ENCODE measurements at places on chromosomes 12 and 14.

GRCh38 chr14:68612049-68612448 lies 180.8 kb downstream of the ZFP36L1 start:
- no peak for DNase-seq

DNA sequence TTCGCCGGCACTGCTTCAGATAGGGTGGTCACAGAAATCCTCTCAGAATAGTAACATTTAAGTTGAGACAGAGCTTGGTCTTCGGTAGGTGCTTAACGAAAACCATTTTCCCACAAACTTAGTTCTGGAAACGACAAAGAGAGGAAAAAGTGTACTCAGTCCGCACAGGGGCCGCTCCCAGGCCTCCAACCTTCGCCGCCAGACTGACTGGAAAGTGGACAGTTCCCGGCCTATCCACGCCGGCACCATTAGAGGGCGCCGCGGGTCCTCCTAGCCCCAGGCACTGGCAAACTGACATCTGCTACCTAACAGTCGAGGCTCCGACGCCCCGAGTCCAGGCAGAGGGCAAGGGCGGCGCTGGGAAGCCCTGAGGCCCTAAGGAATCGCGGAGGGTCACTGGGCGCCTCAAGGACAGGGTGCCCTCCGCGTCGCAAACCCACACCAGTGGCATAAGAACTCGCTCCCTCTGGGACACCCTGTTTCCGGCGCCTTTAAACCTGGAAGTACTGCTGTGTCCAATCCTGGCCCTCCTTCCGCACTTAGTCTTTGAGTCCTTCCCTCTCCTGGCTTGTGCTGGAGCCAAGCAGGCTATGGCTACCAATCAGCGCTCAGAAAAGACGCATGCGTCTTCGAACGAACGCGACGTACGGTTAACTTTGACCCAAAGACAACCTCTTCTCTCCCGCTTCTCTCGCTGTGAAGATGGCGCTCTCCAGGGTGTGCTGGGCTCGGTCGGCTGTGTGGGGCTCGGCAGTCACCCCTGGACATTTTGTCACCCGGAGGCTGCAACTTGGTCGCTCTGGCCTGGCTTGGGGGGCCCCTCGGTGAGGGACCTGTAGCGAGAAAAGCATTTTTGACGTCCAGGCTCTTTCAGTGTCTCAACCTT lies at the start of gene LETMD1:
Gene LETMD1, plus strand, starts transcription at position 673 of the 886 bp plus-strand sequence. Its CDS starts 30 bp downstream, at position 703.
- peak; percentile 85 for DNase-seq

- DNase-seq = no peak
Measured at GRCh38 chr14:76430475-76430980, 54.6 kb downstream of the ESRRB start.

DNA sequence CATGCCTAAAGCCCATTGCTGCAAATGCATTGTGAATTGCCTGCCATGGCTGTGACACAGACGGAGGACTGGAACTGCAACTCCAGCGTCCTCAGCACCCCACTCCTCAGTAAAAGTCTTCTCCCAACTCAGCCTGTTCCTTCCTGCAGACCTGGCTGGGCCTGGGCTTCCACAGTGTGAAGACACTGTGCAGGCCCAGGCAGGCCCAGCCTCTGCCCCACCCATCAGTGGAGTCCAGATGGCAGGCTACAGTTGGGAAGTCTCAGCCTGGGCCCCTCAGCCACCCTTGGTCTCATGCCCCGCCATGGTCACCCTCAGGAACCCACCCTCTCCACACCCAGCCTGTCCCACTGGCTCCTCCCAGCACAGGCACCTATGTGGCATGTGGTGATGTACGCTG lies 22.0 kb downstream of the VSX2 start:
- DNase-seq = no peak

DNA sequence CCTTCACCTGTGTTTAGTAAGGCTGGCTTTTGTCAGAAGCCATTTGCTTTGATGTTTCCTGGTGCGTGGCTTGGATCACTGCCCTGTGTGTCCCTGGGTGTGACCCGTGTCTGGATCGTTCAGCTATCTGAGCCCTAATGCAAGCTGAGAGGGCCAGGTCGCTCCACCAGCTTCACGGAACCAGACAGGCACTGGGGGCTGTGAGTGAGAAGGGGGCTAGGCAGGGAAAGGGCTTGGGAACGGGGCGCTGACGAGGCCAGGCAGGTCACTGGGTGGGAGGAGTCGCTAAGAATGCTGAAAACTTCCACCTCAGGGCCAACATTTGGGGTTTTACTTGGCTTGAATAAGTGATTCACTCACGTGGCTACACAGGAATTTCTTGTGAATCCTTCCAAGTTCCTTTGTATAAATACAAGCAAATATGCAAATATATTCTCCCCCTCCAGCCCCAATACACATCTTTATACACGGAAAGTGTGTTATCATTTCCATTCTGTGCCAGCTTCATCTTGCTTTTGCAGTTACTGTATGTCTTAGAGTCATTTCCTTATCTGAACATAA lies 24.2 kb upstream of the MMP17 start:
- DNase-seq = no peak

DNA sequence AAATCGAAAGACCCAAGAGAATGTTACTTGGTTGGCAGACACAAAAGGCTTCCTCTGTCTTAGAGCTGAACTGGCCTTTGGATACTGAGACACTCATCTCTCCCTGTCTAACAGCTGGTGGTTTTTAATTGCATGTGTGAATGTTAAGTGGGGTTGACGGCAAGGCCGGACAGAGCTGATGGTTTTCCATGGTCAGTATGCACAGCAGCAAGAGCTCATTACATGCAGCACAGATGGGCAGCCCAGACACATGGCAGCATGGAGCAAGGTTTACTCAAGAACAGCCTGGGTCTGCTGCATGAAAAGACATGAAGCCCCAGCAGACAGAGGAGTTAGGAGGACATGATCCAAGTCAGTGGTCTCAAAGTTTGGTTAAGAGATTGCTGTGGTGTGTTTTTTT lies 27.8 kb upstream of the CACNA2D4 start:
- no peak for DNase-seq

- no peak for DNase-seq
Measured at GRCh38 chr12:24913130-24913529, 35.8 kb downstream of the BCAT1 start.

GRCh38 chr12:28498850-28499249 lies 308.6 kb downstream of the CCDC91 start:
- DNase-seq = no peak

DNA sequence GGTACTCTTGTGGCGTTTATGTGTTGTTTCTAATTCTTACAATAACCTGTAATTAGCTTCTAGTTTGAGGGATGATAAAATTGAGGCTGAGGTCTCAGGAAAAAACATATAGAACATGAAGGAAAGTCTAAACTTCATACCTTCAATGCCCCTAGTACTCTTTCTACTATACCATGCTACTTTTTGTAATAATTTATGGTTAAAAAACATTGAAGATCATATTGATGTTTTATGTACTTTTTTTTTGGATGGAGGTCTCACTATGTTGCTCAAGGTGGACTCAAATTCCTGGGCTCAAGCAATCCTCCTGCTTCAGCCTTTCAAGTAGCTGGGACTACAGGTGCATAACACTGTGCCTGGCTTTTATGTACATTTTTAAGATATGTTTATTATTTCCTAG lies 13.8 kb downstream of the G2E3 start:
- no peak for DNase-seq

DNA sequence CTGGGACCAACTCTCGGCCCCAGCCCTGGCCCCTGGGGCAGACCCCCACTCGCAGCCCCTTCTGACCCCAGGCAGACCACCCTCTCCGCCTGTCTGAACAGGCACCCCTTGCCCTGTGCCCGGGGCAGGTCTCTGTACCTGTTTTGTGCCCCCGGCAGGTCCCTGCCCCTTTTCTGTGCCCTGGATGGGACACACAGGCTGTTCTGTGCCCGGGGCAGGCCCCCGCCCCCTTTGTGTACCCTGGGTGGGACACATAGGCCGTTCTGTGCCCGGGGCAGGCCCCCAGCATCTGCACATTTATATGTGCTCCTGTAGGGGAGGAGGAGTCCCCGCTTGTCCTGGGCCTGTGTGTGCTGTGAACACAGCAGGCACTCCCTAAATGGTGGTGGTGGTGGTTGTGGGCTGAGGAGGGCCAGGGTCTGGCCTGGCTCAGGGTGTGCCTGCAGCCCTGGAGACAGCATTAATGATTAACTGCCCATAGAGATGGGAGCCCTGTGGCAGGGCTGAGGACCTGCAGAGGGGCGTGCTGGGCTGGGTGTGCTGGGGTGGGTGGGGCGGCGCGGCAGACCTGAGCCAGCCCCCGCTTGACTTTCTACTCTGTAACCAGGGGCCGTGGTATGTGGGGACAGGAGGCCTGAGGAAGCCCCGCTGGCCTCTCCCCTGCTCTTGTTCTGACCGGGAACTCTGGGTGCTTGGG lies 3.7 kb downstream of the FBRSL1 start:
- no peak for DNase-seq

DNA sequence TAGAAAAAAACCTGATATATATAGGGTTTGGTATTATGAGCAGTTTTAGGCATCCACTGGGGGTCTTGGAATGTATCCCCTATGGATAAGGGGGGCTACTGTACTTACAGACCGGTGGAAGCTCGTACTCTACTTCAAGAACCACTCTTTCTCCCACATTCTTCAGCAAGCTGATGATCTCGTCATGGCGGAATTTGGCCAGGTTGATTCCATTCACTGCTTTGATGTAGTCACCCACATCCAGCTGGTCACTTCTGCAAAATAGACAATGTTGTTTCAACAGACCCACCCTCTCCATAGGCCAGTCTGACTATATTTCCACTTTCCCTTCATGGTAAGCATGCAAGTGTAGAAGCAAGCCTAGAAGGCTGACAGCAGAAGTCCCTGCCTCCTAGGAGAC lies 139.9 kb downstream of the GRIP1 start:
- DNase-seq = no peak

DNA sequence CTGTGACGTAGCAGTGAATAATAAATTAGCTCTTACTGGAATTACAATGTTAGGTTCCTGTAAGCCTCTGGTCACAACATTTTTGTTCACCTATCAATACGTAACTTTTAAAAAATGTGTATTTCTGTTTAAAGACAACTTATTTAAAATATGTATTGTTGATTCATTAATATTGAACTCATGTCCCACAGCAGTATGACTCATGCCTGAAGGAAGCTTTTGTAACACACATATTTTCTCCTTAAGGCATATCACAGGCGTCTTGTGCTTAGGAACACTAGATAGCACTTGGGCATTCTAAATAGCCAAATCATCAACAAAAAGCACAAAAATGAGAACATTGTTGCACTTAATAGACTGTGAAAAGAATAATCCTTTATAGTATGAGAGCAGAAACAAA lies 92.5 kb downstream of the GPHN start:
- no peak for DNase-seq

DNA sequence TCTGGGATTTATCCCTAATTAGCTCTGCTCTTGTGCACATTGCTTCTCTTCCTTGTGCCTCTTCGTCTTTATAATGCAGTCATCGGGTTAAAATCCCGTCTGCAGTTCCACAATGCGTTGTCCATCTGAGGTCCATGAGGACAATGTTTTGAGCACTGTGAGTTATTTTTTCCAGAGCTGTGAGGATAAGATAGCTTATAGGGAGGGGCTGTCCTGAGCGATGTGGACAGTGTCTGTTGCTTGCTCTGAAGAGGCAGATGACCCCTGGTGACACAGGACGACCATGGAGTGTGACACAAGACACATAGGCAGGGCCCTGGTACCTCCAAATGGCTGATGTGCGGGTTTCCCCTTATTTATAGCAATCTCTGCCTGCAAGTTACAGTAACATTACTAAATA lies 132.5 kb downstream of the SMOC1 start:
- DNase-seq = no peak

GRCh38 chr12:30913323-30913722 lies 13.2 kb upstream of the TSPAN11 start:
- DNase-seq = no peak

DNA sequence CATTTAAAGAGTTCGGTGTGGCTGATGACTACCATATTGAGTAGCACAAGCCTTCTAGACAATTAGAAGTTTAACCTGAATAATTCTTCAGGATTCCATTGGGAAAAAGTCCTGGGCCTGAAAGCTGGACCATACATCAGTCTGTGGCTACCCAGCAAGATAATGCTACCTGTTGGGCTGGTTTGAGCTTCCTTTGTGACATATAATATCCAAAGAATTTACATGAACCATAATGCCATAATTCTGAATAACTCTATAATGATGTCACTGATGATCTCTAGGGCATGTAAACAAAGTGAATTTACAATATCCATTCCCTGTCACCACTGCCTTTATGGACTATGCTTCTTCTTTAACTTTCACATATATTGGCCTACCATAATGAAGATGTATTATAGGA lies 3.8 kb upstream of the YBX3 start:
- no peak for DNase-seq

DNA sequence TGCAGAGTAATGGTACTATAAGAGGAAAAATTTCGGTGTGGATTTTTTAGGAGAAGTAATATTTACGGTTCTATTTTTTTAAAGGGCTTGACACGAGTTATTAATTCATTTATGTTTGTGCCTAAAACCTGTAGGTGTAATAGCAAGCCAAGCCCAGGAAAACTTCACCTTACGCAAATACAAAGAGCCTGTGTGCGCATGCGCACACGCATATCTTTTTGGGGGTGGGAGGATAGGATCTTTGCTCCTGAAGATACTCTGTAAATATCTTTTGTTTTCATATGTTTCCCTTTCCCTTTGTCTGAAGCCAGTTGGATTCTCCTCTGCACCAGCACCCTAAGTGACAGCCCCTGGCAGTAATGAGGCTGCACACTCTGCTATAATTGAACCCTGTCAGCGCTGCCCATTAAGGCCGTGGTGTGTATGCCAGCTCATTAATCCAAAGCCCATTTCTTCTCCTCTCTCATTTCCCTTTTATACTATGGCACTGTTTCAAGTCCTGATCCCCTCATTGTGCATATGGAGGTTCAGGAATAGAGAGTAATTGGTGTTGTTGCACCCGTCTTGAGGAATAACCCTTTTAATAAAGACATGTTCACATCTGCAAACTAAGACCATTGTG lies 327.2 kb upstream of the E2F7 start:
- no peak for DNase-seq

DNA sequence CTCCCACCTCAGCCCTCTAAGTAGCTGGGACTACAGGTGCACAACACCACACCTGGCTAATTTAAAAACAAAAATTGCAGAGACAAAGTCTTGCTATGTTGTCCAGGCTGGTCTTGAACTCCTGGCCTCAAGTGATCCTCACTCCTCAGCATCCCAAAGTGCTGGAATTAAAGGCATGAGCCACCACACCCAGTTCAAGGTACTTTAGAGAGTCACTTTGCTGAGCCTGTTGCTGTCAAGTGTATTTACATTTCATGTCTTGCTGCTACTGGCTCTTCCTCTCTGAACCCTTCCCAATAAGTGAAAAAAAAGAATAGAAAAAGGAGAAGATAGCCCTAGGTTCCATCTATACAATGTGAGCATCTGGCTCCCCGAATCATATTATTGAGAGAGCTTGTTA lies 38.4 kb downstream of the SLCO1A2 start:
- no peak for DNase-seq
